ENCODE measurements at places on chromosomes 5 and 9. TPM values are rescaled to one million over a fixed set of nuclear protein-coding genes. Genes with fewer than 3 reads are reported as not detected.

Gene NEUROG1
- polyA plus RNA-seq = not detected

Gene SLC1A3
- 3.5 TPM for polyA plus RNA-seq

Gene CCDC69
- 6.8 TPM for polyA plus RNA-seq

Gene SPAAR
- polyA plus RNA-seq = 1.5 TPM

Gene CDKN2A
- not detected for polyA plus RNA-seq

Gene EIF4E1B
- not detected for polyA plus RNA-seq

DNA sequence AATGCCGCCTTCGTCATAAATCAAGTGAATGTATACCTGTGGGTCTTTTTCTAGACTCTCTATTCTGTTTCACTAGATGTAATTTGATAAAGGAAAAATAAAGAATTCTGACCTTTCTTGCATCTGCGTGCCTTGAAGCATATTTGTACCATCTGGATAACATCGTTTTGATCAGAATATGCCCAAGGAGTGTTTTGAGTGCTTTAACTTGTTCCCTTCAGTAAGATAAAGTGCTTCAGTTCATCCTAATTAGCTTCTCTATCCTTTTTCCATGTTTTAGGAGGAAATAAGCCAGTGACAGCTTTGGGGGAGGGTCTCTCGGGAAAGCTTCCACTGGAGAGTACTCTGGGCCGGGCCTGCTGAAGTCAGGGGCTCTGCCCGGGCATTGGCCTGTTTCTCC is 113.5 kb upstream of the DAP start:
- no peak for DNase-seq

DNA sequence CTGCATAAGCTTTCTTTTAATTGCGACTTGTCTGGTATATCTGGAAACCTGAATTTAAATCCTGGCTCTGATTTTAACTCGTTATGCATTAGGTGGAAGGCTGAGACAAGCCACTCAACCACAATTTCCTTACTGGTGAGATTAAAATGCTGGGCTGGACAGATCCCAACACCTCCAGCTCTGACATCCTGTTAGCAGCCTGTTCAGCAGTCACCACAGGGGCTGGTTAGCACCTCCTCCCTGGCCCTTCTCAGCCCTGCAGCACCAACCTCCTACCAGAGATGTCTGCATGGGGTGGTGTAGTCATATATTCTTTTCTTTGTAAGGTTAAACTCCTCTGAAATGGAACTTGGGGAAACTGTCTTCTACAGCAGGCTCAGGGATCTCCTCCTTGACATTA is 156.5 kb upstream of the NFIL3 start:
- no peak for DNase-seq

GRCh38 chr5:81779125-81779915 is 28.4 kb upstream of the SSBP2 start:
- no peak for DNase-seq

- no peak for DNase-seq
These were observed 112.5 kb downstream of the MPDZ start for GRCh38 chr9:13166996-13167395.

DNA sequence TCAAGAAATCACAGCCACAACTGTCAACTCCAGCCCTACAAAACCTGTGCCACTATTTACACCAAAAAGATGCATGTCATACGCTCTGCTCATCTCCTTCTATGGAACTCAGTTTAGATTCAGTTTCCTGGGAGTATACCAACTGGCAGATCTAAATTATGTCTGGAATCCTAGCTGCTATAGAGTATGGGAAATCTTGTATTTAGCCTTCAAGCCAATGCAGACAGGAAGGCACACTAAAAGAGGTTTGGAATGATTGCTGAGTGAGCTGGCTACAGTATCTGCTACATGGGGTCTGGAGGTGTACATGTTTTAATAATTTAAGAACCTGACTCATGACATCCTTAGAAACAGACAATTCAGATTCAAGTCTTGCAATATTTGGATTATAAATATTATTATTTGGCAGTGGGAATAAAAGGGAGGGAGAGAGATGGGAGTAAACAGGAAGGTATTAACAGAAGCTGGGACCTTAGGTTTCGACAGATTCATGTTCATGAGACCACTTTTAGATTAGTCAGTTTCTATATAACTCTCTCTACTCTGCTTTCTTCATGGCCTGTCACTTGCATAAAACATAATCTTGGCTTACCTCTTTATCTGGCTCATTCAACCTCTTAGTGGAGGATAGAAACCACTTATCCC is 178.8 kb upstream of the HAPLN1 start:
- no peak for DNase-seq

DNA sequence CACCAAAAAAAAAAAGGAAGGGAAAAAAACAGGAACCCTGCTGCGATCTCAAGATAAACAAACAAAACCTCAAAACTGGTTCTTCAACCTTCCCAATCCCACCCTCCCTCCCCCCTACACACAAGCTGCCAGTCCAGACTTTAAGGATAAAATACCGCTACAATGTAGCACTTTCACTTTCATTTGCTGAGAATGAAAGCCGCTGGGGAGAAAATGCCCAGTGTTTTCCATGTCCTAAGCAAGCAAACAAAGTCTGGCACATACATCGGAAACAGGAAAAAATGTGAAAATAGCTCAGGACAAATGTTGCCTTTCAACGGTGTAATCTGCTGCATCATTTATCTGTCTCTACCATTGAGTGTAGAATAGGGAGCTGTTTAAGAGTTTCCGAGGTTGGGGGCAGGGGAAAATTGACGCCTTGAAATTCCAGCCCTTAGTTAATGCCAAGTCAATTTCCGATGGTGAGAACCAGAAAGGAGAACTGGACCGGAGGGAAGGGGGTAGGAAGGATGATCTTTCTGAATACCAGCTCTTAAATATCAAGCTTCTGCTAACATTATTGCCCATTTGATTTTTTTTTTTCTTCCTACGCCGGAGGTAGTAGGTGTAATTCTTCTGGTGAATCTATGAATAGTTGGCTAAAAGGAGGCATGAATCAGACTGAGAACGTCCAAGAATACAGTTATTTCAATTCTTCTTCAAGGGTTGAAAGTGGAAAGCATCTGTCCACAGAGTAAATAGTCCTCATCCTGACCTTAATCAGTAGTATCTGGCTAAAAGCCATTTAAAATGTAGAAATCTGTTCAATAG is 1.2 kb upstream of the ADAMTS6 start:
- peak; percentile 59 for DNase-seq

DNA sequence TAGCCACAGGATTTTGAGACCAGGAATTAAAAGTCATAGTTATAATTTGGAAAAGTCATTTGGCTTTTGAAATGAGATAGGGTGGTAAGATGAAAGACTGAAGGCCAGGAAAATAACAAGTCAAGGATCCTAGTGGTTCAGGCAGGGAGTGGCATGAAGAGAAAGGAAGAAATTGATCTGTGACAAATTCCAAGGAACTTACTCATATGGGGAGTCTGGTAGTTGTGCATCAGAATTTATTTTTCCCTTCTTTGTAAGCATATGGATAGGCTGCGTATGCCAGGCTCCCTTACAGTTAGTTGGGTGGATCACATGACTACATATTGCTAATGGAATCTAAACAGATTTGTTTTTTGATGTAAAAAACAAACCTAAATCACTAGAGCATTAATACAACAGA is 21.0 kb downstream of the ISL1 start:
- no peak for DNase-seq

DNA sequence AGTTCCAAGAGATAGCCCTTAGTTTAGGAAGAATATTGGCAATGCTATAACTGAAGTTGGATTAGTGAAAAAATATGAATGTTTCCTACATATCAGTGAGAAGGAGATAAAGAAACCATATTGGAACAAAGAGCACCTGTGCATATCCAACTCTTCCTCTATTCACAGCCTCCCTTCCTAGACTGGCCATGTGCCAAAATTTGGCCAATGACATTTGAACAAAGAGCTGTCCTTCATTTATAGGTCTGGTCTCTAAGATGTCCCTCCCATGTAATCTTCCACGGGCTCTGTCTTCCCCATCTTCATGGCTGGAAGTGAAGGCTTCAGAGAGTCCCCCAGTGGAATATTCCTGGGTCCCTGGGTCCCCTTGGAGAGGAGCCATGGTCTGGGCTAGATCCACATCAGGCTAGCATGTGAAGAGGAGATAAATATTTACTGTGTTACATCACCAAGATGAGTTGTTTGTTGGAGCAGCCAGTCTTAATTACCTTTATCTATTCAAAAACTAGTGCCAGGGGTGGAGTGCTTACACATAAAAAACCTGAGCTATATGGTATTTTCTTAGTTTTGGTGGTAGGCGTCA is 190.0 kb upstream of the S1PR3 start:
- DNase-seq = no peak

DNA sequence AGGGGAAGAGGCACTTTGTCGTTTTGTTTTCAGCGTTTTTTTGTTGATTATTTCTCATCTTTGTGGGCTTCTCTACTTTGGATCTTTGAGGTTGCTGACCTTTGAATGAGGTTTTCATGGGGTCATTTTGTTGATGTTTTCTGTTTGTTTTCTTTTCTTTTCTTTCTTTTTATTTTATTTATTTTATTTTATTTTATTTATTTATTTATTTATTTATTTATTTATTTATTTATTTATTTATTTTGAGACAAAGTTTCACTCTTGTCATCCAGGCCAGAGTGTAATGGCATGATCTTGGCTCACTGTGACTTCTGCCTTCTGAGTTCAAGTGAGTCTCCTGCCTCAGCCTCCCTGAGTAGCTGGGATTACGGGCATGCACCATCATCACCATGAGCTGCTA is 946.7 kb downstream of the TLE4 start:
- no peak for DNase-seq

All from right renal cortex interstitium (tissue), 3 donors.